Nephron progenitor cell (in vitro differentiated cells): ENCODE measurements at places on chromosomes 1 and 21.

GRCh38 chr1:58738876-58739275 lies 39.0 kb upstream of the MYSM1 start:
- DNase-seq: no peak

- DNase-seq: no peak
These were observed 3.3 kb upstream of the RGL1 start for GRCh38 chr1:183801649-183802048.

- DNase-seq: peak; percentile 60
These were observed 23.2 kb upstream of the BECN2 start for GRCh38 chr1:241934201-241934848.

DNA sequence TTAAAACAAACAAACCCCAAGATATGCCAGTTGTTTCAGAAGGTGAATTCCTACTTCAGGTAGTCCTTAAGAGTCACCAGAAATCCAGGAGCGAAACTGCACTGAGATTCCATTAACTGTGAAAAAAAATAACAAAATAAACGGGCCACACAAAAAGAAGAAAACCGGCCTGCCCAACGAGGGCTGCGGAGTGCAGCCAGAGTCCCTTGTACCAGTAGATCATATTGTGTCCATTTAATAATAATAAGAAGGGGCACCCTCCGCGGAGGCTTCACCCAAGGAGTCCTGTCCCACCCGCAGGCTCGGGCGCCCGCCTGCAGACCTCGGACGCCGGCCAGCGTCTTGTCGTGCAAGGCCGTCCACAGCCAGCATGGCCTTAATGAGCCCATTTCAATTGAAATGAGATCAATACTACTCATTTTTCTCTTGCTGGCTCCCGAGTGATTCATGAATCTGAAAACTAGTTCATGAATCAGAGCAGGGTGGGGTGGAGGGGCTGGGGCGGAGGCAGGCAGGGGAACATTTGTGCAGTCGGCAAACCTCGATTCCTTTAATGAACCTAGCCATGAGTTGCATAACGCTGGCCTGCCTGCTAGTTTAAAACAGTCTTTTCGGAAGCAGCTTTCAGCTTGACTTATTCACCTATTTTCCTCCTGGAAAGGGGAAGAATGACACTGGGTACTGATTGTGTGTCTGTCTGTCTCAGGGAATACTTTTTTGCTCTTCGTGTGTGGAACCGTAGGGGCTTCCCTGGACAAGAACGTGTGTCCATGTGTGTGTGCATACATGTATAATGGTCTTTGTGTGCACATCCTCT lies 113.1 kb upstream of the IRF2BP2 start:
- no peak for DNase-seq

DNA sequence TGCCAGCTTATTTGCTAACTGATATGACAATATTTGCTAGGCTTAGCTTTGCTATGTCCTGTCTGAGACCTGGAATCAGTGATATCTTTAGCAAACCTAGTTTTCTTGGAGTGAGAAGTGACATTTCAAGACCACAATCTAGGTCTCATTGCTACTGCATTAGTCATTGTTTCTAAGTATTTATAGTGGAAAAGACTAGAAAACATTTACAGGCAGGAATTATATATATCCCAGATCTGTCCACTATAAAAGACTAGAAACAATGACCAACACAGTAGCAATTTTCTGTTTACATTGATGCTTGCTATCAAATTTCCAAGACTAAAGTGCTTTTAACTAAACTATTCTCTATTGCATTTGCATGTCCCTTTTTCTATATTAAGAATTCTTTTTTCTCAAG lies 5.0 kb upstream of the RGS18 start:
- no peak for DNase-seq

DNA sequence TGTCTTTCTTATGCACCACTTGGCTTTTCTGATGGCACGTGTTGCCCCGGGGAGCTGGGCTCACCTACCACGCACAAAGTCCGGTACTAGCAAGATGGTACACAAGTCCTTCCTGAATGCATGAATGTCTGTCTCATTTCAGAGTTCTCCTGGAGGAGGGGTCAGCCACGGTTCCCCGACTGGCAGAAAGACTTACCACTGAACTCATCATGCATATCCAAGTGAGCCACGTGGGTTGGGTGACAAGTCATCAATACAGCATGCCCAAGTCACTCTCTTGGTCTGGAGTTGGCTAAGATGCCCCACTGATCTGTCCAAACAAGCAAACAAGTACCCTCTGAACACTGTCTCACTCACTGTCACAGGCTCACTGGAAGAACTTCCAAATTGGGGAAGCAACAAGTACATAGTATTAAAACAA lies 28.6 kb upstream of the MX1 start:
- DNase-seq: no peak

- no peak for DNase-seq
These were observed 116.3 kb downstream of the DAB1 start for GRCh38 chr1:57307392-57308170.

DNA sequence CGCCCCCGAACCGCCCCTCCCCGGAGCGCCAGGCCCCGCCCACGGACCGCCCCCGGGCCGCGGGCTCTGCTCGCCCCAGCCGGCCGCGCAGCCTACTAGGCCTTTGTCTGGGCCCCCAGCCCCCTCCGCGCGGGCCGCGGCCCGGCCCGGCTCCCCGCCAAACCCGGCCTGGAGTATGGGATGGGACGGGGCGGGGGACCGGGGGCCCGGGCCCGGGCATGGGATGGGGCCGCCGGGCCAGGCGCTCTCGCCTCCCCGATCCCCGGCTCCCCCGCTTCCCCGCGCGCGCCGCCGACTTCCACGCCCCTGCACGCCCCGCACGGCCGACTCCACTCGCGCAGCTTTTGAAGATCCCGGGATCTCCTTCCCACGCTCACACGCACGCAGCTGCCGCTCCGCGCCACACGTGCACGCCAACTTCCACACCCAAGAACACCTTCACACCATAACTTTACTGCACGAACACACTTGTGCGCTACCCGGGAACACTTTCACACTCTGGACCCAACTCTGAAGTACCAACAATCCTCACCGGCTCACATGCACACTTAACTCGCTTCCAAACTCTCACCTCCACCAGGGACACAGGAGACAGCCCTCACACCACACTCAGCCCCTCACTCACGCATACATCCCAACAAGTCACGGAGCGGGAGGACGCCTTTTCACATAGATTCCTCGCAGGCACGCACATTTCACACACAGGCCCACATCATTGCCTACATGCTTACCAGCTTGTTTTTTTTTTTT lies 437 bp upstream of the HSPG2 start:
- peak; percentile 87 for DNase-seq

DNA sequence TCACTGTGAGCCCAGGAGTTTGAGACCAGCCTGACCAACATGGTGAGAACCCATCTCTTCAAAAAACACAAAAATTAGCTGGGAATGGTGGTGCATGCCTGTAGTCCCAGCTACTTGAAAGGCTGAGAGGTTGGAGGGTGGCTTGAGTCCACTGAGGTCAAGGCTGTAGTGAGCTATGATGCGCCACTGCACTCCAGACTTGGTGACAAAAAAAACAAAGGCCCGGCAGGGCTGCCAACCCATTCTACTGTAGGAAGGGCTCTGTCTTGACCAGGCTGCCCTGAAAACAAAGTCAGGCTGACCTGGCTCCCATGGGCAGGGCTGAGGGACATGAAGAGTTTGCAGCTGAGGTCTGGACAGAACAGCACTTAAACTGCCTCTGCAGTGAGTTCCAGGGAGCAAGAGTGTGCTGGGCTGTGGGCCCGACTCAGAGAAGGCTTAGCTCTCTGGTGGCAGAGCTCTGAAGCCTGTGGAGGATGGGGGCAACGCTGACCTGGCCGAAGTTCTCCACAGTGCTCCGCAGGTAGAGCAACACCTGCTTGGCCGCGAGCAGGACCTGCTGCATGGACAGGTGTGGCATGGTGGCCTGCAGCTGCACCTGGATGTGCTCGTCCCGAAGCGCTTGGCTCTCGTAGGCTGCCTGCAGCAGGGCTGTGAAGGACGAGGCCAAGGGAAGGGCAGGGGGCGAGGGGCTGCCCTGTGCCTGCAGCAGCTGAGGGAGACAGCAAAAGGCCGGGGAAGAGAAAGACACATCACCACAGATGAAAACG lies 42.4 kb downstream of the URB1 start:
- no peak for DNase-seq

GRCh38 chr1:40862008-40862863 lies at the start of gene CITED4:
Gene CITED4 (minus strand): TSS chr1:40862363. CDS start chr1:40862127, 236 bp downstream.
- peak; percentile 98 for DNase-seq

- DNase-seq: no peak
These were observed 155.1 kb downstream of the COP1 start for GRCh38 chr1:176051902-176052518.

- DNase-seq: no peak
These were observed 5.6 kb downstream of the PPP1R15B start for GRCh38 chr1:204405988-204406387.

- no peak for DNase-seq
These were observed 164.5 kb upstream of the CXADR start for GRCh38 chr21:17348357-17348756.

- DNase-seq: no peak
These were observed 2.1 kb upstream of the WASF2 start for GRCh38 chr1:27491748-27492700.

- no peak for DNase-seq
These were observed 1.3 kb upstream of the CTRC start for GRCh38 chr1:15436881-15437442.

- no peak for DNase-seq
These were observed 1089.8 kb upstream of the NCAM2 start for GRCh38 chr21:19908390-19908789.

DNA sequence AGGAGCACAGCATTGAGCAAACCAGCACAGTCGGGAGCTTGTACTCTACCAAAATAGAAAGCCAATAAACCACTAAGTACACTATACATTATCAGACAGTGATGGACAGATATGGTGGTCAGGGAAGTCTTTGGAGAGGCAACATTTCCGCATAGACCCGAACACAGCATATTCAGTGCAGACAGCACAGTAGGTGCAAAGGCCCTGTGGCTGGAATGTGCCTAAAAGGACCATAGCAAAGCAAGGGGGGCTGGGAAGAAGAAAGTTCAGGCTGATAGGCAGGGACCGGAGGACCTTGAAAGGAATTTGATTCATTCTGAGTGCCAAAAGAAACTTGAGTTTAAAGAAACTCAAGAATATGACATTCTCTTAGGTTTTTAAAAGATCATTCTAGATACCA lies 92.0 kb upstream of the GALNT2 start:
- no peak for DNase-seq

DNA sequence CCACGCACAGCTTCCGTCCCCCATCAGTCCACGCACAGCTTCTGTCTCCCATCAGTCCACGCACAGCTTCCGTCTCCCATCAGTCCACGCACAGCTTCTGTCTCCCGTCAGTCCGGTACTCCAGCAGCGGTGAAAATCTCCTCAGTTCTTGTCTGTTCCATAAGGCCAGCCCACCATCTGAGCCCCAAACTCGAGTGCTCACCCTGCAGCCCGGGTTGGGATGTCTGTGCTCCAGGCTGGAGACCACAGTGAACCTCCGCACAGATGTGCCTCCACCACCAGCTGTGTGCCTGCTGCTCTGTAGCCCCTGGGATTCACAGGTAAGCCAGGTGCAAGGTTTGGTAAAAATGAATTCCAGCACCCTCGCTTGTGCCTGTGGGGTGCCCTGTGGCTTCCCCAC lies 258.6 kb downstream of the NPHP4 start:
- no peak for DNase-seq

DNA sequence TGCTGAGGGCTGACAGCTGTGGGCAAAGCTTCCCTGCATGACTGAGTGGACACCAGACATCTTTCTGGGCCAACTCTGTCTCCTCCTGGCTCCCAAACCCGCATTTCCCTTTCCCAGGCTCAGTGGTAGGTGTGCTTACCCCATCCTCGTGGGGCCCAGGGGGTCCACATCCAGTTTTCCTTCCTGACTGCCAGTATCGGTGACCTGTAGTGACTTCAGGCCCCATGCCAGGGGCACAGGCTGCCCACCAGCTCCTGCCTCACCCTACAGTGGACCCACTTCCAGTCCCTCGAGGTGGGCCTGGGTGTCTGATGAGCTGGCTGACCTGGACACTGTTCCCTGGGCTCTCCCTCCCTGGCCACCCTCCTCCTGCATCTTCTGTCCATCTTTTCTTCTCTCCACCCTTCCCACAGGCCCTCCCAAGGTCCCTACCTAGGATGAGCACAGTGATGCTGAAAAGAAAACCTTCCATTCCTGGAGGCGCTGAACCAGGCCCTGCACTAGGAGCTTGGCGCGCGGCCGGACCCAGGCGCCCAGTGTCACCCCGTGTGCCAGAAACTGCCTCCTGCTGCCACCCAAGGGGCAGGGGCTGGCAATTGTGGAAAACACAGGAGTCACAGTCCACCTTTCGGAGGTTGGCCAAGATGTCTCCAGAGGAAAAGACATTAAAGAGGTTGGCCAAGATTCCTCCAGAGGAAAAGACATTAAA lies 67.1 kb downstream of the RUNX3 start:
- no peak for DNase-seq

DNA sequence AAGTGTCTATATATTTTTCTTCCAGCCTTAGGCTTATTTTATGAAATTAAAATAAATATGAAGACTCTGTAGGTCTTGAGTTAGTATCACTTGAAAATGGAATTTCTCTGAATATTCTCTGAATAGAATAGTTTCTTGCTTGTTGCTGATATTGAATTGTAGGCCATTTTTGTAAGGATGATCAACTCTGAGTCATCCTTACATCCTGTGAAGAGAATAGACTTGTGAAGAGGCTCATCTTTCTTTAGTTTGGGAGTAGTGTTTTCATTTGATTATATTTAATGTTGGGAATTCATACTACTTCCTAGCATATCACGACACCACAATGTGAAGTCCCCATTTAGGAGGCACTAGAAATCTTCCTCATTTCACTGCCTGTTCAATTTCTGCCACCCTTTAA lies 27.5 kb upstream of the CD1D start:
- DNase-seq: no peak

DNA sequence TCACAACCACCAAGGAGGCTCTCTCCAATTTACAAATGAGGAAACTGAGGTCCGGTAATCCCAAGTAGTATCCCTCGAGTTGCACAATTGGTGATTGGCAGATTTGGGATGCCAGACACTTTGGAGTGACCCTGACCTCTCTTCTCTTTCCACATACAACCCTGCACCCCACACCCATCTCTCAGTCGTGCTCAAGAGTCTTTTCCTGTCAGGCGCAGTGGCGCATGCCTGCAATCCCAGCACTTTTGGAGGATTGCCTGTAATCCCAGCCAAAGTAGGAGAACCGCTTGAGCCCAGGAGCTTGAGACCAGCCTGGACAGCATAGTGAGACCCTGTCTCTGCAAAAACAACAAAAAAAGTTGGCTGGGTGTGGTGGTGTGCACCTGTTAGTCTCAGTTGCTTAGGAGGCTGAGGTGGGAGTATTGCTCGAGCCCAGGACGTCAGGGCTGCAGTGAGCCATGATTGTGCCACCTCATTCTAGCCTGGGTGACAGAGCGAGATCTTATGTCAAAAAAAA lies 91.1 kb upstream of the LPGAT1 start:
- DNase-seq: no peak
